ENCODE measurements at places on chromosomes 13 and 19.

DNA sequence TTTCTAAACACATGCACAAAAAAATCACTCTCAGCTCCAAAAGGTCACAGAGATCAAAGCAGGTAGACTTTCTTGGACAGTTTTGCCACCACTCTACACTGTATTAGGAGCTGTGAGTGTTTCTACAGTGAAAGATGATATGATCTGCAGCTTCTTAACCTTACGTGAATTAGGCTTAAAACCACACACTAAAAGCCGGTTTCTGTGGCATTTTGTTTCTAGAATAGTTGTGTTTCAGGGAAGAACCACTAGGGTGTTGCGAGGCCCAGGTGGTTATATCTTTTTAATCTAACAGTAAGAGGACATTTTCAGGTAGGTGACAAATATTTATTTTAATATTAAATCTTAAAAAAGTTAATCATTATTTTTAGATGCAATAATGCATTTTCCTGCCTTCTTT, 216.4 kb downstream of the KLF5 start:
- DNase-seq, result no peak

DNA sequence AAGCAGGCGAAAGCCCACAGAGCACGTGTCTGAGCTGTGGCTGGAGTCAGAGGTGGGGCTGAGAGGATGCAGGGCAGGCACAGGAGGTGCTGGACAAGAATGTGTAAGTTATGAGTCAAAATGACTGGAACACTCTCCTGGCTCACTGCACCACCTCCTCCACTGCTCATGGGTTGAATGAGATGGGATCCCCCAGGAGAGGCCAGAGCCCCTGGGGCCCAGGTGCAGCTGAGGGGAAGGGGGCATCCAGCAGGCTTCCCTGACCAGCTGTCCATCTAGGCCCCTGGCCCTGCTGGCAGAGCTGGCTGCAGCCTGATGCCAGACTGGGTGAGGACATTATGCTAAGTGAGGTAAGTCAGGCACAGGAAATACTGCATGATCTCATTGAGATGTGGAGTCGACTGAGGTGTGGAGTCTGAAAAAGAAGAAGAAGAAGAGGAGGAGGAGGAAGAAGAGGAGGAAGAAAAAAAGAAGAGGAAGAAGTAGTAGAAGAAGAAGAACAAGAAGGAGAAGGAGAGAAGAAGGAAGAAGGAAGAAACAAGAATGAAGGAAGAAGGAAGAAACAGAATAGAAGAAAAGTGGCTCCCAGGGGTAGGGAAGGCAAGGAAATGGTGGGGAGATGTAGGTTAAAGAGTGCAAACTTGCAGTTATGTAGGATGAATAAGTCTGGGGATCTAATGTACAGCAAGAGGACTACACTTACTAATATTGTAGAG, 747.4 kb downstream of the UQCRFS1 start:
- no peak for DNase-seq

GRCh38 chr13:62697701-62698100, 1282.1 kb upstream of the PCDH20 start:
- DNase-seq, result no peak

DNA sequence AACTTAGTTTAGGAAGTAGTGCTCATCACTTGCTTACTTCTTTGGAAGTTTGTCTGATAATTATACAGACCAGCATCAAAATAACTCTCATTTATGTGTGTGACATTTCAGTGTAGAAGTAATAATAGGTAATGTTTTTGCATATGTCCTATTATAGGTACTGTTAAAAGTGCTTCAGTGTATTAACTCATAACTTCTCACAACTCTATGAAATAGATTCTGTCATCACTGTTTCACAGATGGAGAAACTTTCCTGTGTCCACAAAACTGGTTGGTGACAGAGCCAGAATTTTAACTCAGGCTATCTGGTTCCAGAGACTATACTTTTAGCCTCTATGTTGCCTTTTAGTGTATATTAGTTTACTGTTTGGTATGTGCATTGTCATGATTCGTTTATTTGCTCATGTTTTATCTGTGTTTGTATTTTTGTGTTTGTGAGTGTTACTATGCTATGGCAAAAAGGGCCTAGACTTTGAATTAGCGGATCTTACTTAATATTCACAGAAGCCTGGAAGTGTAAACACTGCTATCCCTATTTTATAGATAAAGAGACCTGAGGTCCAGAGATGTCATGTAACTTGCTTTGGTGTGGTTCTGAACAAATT, 12.7 kb downstream of the LPAR6 start:
- no peak for DNase-seq

DNA sequence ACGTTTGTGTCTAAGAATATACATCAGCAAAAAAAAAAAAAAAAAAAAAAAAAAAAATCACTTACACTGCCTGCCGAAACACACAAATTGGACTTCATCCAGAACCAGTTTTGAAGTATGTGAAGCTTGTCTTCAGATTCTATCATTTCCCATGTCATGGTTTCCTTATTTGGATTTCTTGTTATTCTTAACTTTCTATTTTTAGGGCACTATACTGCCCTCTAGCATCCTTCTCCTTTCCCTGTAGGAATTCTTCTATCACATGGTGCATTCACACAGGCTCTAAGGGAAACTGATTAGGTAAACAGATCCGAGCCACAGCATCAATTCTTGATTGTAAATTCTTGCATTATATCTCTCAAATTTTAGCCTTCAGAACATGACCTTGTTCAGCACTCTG, 1507.5 kb downstream of the OLFM4 start:
- peak; percentile 24 for DNase-seq

DNA sequence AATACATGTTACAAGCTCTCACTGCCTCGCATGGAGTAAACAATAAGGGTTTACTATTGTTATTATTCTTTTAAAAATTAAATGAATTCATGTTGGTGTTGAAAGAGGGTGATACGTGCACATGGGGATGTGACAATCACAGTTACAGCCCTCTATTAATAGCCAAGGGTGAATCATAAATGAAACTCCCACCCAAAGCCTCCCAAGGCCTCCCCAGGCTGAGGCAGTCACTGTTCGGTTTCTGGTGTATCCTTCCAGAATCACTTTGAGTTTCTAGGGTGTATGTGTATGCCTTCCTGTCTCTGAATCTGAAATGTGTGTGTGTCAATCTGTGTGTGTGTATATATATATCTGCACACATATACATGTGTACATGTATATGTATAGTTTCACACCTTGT, 73.4 kb downstream of the AKAP11 start:
- no peak for DNase-seq

- DNase-seq, result no peak
Observed at GRCh38 chr13:96762876-96763275, 231.4 kb downstream of the OXGR1 start.

- no peak for DNase-seq
Observed at GRCh38 chr19:7983995-7984837, 21.2 kb downstream of the ELAVL1 start.
